ENCODE measurements at places on chromosomes 3 and 15.

DNA sequence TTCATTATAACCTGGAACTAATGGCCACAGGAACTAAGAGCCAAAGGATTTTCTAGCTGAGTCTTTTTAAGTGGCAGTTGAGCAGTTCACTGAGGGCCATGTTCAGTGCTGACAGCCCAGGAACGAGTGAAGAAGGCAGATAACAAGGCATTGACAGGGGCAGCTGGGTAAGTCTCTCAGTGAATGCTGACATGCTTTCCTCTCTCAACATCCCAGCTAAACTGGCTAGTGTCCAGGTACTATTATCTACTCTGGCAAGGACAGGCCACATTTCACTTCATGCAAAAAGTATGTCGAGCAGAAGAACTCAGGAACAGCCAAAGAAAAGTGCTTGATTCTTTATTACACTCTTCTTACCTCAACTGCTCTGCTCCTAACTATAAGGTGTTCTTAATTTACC lies 515.9 kb downstream of the NLGN1 start:
- DNase-seq = no peak

DNA sequence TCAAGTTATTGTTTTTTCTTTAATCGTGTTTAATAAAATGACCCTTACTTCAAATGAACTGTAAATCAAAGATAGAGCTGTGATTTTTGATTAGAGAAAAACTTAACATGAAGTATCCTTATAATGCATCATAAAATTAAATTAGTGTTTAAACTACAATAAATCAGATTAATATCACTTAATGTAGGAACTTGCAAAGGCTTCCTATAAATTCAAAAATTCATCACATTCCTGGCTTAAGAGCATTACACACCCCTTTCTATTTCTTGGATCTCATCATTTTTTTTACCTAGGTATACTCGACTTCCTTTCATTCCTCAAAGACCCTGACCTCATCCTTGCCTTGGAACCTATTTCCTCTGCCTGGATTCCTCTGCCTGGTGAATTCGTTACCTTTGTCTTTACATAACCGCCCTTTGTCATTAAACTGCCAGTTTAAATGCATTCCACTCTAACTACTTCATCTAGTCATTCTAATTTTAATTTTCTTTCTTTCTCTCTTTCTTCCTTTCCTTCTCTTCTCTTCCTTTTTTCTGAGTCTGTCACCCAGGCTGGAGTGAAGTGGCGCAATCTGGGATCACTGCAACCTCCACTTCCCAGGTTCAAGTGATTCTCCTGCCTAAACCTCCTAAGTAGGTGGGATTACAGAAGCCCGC lies 1244.5 kb downstream of the OTOL1 start:
- DNase-seq = no peak

DNA sequence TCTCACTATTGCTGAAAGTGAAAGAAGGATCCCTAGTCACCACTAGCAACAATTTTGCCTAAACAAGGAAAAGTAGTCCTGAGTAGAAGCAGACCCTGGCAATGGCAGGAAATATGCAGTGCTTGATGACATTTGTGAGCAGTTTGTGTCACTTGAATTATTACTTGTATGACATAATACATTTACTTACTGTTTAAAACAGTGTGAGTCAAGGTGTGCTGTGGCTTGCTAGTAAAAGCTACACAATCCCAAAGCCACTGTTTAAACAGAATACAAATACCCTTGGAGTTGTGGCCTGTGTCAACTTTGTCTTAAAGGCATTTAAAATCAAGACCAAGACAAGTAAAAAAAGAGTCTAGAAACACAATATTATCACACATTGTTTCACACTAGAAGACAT lies 775.4 kb downstream of the ROBO1 start:
- no peak for DNase-seq

DNA sequence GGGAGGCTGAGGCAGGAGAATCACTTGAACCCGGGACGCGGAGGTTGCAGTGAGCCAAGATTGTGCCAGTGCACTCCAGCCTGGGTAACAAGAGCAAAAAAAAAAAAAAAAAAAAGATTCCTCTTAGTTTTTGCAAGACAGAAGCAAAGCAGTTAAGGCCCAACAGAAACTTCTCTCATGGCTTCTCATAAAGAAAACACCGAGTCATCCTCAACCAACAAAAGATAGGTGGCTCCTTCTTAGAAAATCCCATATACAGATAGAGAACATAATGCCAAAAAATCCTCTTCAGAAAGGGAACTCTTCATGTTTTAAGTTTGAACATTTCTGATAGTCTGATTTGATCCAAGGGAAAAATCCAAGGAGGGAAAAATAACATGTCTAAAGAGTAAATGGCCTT lies 12.5 kb upstream of the SKIL start:
- no peak for DNase-seq

DNA sequence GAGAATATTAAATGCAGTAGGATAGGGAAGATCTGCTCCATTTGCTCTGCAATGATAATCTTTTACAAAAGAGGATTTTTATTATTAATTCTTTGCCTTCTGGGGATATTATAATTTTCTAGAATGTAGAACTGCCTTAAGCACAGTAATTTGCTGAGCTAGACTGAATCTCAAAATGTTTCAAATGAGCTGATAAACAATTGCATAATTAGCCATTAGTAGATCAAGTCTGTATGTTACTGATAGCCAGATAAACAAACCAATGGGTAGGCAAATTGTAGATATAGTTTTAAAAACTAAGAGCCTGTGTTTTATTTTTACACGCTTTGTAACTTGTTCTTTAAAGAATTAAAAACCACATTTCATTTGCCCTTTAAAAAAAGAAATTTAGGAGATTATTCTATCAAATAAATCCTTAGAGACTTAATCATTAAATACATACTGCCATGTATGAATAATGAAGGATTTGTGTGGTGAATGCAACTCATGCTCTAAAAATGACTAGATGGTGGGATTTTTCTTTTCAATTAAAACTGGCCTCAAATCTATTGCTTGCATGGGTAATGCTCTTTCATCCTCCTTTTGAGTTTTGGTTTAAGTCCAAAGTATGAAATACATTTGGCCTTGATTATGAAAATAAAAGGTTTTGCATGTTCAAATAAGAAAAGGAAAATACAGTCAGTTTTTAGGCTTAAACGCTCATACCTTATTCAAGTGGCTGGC lies 32.6 kb upstream of the NANOGP8 start:
- DNase-seq = no peak

DNA sequence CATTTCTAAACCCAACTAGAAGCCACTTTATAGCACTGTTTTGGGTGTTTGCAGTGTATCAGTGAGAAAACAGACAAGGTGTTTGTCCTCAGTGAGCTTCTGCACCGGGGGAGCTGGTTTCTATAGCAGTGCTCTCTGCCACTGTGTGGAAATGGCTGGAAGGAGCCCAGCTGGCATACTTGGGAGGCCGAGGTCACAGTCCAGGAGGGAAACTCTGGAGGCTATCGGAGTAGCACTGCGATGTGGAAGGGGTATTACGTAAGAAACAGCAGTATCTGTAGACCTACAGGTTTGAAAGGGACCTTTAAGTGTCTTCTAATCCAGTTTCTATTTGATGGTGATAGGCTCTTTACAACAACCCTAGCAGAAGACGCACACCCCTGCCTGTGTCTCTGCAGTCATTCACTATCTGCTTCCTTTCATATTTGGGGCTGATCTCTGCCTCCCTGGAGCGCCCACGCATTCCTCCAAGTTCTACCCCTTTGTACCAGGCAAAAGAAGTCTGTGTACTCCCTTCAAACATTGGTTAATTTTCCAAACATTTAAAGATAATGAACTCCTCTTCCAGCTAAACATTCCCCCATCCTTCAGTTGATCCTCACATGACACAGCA lies 87.4 kb upstream of the ADAMTS17 start:
- no peak for DNase-seq

DNA sequence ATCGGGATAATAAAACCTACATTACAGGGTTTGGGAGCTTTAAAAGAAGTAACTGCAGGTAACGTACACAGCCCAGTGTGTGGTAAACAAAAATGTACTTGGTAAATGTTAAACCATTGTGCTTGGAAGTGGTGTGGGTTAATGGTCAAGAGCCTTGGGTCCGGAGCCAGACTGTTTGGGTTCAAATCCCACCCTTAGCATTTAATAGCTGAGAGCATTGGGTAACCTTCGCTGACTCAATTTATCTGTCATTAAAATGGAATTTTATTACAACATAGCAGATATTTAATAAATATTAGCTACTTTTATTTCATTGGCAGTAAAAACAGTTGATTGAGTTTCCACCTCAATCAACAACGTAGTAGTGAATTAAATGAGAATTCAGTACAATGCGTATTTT lies 1.5 kb downstream of the FSTL1 start:
- DNase-seq = no peak

DNA sequence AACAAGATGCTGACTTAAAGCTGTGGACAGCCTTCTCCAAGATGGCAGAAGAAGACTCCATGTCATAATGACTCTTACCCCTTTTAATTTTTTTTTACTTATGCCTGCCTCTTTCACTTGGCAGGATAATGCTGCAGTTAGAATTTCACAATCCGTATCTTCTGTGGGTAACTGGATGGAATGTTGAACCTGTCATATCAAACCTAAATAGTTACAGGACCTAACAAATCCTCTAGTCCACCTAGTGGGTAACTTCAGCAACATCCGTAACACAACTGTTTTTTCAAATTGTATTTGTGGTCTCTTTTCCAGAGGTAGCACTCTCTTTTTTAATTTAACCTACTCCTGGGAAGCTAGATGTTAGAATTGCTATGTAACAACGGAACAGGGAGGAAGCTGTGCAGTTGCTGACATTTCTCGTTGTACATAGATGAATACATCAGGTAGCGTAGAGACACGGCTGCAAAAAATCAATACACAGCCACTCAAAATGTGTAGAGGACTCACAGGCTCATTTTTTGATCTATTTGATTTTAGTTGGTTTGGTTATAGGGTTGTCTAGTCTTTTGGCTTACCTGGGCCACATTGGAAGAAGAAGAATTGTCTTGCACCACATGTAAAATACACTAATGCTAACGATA lies 43.9 kb upstream of the TRPM1 start:
- no peak for DNase-seq

DNA sequence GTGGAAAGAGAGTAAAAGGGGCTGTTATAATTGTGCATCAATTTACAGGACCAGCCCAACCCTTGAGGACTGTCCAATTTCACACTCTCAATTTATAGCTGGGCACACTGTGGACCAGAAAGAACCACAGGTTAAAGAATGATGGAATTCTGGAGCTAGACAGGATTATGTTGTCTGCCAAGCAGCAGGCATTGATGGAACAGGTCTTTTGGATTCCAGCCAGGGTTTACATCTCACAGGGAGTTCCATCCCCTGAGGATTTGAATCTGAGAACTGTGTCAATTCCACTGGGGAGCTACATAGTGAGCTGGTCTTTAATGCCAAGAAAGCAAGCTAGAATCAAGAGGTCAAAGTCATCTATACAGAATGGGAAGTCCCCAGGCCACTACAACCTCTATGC lies 389.5 kb upstream of the WNT5A start:
- DNase-seq = no peak

GRCh38 chr15:98658831-98659699 lies 10.7 kb downstream of the IGF1R start:
- DNase-seq = peak; percentile 30

GRCh38 chr15:91209726-91210125 lies 109.7 kb downstream of the SV2B start:
- DNase-seq = no peak

- DNase-seq = no peak
These were observed 274.4 kb upstream of the ROBO2 start for GRCh38 chr3:76765511-76765910.

DNA sequence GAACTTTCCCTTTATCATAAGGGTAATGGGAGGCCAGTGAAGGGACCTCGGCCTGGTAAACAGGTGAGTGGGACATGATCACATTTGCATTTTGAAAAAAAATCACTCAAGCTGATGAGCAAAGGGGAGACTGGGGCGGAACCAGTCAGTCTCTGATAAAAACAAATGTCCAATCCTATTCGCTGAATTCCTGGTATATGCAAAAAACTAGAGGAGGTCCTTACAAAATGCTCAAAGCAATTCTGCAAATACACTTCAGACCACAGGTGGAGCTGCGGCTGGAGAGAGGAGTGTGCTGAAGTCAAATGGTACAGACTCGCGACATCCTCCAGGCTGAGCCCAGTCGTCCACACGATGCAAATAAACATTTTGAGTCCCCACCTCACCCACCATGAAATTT lies 166.7 kb downstream of the FOXP1 start:
- no peak for DNase-seq

DNA sequence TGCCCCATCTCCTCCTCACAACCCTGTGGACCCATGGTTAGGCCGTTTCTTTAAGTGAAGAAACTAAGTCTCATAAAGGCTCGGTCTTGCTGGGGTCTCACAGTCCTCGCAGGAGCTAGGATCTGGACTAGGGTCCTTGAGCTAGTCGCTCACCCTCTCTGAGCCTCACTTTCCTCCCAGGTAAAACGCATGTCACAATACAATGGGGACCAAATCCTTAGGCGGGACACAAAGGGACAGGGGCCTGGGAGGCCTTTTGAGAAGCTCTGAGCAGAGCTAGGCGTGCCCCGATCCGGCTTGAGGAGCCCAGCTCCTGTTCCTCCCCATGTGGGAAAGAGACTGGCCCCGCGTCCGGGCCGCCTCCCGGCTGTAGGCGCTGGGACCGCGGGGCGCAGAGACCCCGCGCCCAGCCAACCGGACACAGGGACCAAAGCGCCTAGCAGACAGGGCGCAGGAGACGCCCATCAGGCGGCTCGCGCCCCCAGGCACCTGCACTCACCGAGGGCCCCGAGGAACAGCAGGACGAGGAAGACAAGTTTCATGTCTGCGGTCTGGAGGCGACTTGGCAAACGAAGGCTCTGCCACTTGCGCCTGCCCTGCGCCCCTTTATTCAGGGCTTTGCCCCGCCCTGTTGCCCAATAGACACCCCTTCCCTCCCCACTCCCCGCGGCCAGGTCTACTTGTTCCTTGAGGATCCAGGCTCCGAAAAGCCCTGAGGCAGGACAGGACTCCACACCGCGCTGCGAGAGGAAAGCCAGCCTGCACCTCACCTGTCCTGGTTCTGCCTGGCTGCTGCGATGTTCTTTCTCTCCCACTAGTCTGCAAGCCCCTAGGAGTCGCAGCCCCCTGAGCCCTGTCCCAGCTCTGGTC lies at the start of gene LTF:
LTF (minus strand) TSS at position 580 of the 870 bp plus-strand sequence; CDS start at position 542, 38 bp downstream.
- DNase-seq = no peak

DNA sequence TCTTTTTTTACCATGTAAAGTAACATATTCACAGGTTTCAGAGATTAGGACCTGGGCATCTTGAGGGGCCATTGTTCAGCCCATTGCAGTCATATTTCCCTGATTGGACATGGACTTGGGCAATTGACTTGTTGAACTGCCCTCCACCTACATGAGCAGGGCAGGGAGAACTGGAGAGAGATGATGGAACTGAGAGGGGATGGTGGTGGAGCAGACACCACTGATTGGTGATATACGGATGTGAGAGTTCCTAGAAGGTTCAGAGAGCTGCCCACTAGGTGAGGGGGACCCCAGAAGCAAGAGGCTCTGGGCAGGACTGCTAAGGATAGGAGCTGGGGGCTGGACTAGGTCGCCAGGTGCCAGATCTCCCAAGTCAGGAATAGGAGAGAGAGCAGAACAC lies 37.8 kb upstream of the SIAH2 start:
- no peak for DNase-seq

DNA sequence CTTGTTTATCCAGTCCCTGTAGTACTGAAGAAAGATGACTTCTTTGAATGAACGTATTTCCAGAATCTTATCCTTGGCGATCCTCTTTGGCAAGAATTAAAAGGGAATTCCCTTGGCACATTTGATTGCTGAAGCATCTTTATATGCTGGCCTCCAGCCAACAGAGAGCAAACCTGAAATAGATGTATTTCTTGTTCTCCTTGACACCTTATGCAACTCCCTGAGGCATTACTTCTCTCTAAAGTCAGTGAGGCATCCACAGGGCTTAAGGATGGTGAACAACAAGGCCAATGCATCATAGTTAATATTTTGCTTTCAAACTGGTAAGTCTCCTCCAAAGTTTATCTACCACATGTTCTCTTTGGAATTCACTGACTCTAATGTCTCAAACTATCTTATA lies 450.9 kb upstream of the THRB start:
- no peak for DNase-seq
